GM12864 (cell line): ENCODE measurements at places on chromosomes 6 and 20.

DNA sequence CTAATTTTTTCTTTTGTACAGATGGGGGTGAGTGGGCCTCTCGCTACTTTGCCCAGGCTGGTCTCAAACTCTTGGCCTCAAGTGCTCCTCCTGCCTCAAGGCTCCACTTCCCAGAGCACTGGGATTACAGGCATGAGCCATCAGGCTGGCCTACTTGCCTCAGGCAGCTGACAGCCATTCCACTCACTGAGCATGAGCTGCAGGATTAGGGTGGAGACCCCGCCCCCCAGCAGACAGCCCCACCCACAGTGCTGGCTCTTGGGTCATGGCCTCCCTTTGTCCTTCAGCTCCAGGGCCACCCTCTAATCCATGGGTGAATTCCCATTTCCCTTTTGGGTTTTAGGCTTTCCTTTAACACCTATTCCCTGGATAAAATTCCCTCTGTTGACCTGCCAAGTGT lies 82.1 kb downstream of the BFSP1 start:
- no peak for DNase-seq

DNA sequence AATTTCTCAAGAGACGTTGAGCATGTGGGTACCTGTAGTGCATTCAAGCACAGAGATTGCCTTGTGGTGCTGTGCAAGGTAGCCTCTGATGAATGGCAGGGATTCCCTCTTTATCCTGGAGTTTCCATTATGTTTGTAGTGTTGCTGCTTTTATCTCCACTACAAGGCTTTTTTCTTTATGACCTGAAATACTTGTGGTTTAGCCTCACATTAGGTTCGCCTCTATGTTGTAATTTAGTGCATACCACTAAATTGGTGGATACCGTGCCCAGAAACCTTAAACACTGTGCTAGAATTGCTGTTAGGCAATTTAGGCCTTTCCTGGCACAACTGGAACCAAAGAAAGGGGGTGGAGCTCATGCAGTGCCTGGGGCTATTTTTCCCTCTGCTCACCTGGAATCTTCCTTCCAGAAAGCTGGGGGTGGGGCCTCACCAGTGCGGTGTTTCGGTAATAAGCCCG lies 76.8 kb downstream of the NCOA7 start:
- no peak for DNase-seq

- peak; percentile 18 for DNase-seq
These were observed 19.2 kb upstream of the FAM83C start for GRCh38 chr20:35311409-35311808.

DNA sequence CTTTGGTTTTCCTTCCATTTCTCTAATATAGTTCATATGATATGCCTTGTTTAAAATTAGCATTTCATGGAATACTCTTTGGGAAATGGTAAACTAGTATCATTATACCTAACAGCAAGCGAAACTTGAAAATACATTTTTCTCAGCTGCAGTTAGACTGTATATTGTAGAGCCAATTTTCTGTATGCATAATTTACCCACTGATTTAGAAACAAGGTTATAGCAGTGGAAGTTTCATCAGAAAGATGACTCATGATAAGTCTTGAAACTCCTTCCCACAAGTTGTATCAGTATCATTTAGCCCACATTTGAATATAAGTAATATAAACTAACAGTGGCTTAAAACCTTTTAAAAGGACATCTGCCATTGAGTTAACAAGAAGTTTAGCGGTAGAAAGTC lies 164.8 kb upstream of the BMP5 start:
- no peak for DNase-seq

DNA sequence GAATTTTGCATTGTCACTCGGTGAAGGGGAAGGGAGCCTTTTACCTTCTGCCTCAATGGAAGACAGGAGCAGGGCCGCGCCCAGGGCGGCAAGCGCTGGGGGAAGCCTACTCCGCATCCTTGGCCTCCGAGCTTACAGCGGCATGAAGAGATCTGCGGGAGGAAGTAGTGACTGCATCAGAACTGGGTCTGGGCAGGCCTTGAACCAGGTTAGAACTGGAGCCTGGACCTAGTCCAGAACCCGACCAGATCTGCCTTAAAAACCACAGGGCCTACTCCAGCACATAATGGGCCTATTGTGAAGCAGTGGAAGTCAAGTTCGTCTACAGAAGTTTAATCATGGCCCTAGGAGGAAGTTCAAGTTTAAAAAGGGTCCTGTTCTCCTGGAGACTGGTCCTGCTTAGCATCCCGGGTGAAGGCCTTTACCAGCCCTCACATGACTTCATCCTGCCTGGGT lies 3.1 kb downstream of the COL12A1 start:
- no peak for DNase-seq

DNA sequence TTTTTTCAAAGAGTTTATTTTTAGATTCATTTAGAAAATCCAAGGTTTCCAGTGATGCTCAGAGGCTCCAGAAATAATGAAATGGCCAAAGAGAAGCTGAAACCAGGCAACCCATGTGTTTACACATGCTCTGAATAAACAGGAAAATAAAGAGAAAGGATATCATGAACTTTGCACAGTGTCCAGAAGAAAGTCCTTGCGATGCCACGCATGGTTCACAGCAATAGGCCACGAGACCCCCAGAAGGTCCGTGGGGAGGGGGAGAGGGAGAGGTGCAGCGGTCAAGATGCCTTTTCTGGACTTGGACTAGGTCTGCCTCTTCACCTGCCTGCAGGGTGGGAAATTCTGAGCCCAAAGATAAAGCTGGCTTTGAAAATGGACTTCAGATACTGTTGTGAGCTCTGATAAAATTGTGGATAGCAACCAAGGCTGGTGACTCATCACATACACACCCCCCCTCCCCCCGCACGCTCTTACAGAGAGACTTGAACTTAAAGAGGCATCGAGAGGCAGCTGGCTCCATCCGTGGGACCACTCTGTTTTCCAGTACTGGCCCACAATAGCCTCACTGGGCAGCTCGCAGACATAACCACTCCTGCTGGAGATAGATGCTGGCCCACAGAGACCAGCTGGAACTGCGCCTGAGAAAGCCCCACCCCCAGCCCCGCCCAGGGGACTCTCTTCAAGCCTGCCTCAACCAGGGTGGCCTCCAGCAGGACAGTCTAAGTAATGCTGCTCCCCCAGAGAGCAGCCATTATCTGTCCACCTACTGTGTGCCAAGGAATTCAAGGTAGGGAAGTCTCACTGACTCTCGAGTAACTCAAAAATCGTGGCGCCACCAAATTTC lies 21.2 kb upstream of the NFATC2 start:
- DNase-seq = no peak

DNA sequence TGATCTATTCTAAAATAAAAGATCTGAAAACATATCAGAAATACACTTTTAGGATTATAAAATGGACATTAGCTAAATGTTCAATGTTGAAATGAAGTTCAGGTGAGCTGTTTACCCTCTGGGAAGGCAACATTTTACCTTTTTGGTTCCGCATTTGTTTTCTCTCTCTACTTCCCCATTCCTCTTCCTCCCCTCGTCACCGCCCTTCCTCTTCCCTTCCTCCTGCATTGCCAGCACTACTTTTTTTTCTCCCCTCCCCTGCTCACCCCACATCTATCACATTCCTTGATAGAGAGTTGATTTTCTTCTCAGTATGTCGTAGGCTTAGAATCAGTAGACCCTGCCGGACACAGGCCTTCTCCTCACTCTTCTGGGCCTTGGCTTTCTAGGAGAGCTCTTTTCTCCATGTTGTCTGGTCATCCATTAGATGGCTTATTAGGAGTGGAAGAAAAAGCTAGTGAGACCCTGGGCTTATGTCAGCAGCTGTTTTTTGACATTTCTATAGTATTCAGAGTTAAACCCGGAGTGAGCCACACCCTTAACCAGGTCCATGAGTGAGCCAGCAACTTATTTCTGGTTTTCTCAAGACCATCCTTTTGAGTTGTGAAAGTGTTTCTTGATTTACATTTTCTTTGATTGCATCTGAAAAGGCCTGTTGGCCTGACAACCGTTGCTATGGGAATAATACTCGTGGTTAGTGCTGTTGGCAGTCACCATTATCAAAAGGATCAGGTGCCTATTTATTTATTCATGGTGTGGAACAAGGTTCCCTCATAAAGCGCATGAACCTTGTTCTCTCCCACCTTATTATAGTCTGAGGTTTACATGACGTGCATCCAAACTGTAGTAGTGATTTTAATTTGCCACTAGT lies 90.9 kb downstream of the DTD1 start:
- peak; percentile 38 for DNase-seq

DNA sequence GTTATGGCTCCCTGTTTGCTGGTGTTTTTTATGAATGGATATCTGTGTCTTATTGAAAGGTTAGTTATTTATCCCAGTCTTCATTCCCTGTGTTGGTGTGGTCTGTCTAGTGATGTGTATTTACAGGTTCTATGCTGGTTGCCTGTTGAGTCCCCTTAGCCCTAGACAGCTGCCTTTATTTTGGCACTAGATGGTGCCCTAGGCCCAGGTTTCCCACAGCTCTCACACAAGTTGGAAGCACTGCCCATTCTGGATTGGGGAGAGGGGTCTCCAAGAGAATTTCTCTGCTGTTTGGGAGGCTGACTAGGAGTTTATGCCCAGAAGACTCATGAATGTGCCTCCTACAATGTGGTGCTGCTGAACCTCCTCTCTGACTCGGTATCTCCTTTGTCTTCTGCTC lies 12.4 kb downstream of the GRM1 start:
- DNase-seq = no peak

- no peak for DNase-seq
These were observed 17.5 kb downstream of the SPDEF start for GRCh38 chr6:34538581-34538980.

GRCh38 chr6:15132854-15133670 lies 112.8 kb upstream of the JARID2 start:
- DNase-seq = no peak

DNA sequence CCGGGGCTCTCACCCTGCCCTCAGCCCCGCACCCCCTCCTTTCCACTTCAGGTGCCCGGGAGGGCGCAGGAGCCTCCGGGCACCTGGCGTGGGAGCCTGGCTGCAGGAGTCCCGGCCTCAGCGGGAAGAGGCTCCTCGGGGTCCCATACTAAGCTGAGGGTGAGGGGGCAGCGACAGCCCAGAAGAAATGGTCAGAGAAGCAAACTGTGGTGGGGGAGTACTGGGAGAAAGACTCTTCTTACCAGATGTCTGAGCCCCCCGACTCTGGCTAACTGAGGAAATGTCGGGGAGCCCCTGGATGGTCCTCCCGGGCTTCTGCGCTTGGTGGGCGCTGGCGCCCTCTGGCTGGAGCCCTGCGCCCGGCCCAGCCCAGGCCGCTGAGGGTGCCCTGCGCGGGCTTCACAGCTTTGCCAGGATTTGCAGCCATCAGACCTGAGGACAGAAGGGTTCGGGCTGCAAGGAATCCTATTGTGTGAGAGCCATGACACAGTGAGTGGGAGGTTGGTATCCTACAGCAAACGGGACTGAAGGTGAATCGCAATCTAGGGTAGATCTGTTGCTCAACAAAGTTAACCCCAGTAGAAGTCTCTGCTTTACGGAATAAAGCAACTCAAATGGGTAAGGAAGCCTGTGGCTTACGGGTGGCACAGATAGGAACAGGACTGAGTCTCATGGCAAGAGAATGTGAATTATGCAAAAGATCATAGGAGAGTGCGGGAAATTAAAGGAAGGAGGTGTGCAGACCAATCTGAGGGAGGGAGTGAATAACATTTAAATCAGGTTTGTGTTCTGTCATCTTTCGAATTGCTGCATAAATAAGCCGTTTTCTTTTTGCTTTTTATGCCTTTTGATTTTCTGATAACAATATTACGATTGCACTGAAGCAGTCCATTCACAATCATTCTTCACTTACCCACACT lies 639 bp upstream of the RCAN2 start:
- DNase-seq = no peak

GRCh38 chr6:4350567-4351519 lies 215.5 kb upstream of the ECI2 start:
- no peak for DNase-seq

GRCh38 chr6:67630146-67630545 lies 1004.9 kb upstream of the ADGRB3 start:
- no peak for DNase-seq

- DNase-seq = no peak
These were observed 37.4 kb downstream of the RCAN2 start for GRCh38 chr6:46453741-46454316.

DNA sequence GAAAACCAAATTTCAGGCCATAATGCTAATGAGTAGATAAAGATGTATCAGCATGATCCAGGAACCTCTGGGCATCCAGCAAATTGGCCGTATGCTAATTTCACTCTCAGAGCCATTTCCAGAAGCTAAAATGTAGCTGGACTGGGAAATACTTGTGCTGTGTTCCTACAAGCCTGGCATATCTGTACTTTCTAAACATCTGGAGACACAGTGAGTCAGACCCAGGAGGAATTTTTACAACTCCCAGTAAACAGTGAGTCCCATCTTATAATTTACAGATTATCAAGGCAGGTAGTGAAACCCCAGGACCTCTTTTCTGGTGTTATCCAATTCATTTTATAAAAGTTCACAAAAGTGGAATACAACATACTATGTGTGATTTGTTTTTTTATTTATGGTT lies 683.0 kb upstream of the ADGRB3 start:
- no peak for DNase-seq

DNA sequence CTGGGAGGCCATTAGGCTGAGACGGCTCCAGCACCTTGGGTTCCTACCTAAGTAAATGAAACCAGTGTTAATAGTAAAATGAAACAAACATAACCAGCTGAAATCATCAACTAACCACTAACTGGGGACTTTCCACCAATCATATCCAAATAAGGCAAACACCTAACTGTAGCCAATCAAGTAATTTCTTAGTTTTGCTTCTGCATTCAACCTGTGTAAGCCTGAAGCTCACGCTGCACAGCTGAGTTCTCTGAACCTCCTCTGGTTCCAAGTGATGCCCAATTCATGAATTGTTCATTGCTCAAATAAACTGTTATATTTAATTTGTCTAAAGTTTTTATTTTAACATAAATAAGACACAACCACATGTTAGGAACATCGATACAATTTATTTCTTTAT lies 22.5 kb downstream of the KLHL32 start:
- DNase-seq = peak; percentile 27

GRCh38 chr6:5109436-5109835 lies 24.3 kb downstream of the PPP1R3G start:
- DNase-seq = no peak

DNA sequence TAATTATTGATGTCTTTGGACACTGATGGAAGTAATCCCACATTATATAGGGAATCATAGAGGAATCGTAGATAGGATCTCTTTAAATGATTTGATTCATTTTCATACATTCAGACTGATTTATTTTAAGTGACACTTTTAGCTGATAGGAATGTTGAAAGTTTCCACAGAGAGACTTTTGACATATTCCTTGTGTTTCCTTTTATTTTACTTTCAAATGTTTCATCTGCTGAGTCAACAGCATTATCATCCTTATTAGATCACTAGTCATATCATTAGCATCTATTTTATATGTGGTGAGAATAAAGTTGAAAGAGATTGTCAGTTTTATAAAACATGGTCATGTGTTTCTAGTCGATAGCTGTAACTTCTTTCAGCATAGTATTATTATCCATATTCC lies 13.4 kb downstream of the DCBLD1 start:
- no peak for DNase-seq

GRCh38 chr6:105894556-105894955 lies 191.6 kb upstream of the PRDM1 start:
- DNase-seq = no peak

DNA sequence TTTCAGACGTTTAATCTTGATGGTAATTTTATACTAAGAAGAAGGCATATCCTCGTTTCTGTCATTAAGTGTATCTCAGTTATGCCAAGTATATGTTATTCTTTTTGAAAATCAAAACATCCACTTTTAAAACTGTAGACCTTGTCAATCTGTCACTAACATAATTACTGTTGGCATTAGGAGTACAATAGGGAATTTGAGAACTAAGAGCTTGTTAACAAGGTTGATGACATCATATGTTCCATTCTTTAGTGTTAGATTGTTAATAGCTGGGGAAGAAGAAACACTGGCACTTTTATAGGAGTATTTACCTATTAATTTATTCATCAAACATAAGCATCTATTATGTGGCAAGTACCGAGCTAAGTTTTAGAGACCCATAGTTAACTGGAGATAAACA lies 76.2 kb downstream of the MAP3K4 start:
- no peak for DNase-seq
